ENCODE measurements at places on chromosomes 7 and 10.

DNA sequence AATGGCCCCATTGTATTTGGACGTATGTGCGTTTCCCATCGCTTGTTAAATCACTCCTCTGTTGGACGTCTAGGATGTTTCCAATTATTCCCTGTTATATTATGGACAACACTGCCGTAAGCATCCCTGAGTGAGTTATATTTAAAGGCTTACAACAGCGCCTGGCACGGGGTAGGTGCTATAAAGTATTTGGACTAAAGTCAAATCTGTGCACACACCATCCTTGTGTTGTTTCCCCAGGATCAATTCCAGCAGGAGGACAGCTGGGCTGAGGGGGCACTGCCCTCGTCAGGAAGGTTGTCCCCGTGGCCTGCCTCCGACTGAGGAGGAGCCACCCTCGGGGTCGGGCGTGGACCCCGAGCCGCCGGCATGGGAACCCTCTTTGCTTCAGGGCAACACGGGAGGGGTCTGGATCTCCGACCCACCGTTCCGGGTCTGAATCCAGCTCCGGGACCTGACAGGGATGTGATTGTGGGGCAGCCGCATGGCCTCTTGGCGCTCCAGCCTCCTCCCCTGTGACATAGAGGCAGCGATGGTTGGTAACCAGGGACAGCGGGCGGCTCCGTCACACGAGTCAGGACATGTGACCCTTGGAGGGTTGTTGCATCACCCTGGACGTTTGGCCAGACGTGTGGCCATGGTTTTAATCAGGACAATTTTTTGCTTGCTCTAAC is 1.5 kb upstream of the JAKMIP3 start:
- DNase-seq = no peak

GRCh38 chr7:15305002-15305600 is 256.7 kb downstream of the AGMO start:
- DNase-seq = no peak

GRCh38 chr7:43492896-43493295 is 90.0 kb upstream of the STK17A start:
- no peak for DNase-seq

DNA sequence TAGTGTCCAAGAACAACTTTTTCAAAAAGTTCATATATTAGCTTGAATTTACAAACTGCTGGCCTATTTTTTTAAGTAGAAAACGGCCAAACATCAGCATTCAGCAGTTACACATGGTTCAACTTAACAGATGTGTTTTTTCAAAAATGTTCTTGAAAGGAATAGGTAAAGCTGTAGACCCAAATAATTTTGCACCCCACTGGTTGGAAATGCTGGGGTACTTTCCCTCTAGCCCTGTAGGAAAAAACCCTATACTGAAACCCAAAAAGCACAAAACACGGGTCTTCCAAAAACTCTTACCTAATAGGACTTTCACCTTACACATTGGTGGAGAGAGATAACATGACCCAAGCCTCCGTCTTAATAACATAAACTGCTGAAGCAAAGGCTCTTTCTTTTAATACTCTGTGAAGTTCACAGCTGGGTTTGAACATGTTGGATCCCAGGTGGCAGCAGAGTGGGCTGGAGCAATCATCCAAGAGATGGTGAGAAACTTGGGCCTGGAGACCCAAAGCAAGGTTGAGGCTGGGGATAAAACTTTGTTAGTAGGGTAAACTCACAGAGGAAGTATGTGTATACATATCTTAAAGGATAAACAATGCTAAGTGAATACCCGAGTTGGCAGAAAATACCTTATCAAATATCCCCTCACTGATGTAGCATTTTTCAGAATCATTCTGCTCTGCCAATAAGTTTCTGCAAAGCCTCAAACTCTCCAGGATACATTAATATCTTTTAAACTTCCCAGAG is 629 bp upstream of the DNAJC9 start:
- DNase-seq = no peak

DNA sequence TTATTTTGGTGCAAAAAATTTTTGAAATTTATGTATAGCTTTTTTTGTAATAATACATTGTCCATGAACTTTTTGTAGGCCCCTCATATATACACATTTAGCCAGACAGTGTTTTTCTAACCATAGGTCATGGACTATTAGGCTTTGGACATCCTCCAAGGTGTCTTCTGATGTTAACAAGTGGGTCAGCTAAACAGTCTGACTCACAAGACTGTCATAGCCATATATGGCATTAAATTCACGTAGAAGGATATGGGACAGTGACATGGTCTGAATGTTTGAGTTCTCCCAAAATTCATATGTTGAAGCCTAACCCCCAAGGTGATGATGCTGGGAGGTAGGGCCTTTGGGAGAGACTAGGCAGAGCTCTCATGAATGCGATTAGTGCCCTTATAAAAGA is 14.0 kb upstream of the NUB1 start:
- no peak for DNase-seq

DNA sequence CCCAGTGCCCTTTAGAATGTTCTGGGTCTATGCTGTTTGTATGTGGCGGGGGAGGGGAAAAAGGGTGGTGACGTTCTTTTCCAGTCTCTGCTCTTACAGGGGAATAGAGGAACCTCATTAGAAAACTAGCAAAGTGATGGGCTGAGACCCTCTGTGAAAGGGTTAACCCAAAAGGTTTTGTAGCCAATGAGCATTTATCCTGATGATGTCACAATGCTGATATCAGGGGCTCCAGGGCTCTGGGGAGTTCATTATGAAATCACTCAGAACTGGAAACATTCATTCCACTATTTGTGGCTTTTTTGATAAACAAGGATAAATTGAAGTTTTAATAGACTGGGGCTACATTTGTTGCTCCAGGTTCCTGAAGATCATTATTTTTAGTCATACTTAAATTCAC is 71.7 kb downstream of the ARID5B start:
- no peak for DNase-seq

- DNase-seq = no peak
These were observed 63.2 kb downstream of the VCL start for GRCh38 chr10:74061104-74061503.

GRCh38 chr10:116878123-116878522 is 28.8 kb downstream of the ENO4 start:
- no peak for DNase-seq

DNA sequence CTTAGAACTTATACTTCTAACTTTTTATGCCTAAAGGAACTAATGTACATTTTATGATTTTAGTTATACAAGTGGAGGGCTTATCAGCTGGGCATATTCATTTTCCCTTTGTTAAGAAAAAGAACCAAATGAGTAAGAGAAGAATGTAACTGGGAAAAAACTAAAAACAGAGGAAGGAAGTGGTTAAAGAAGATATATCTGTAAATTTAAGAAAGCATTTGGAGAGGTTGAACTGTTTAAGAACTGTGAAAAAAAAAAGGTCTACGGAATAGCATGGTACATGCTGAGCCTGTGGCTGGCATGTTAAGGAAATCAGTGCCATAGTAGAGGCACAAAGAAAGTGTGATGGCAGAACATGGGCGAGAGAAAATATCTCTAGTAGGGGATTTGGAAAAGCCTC is 6.2 kb downstream of the MDFIC start:
- DNase-seq = no peak

GRCh38 chr7:132652507-132652906 is 76.2 kb upstream of the PLXNA4 start:
- DNase-seq = no peak

DNA sequence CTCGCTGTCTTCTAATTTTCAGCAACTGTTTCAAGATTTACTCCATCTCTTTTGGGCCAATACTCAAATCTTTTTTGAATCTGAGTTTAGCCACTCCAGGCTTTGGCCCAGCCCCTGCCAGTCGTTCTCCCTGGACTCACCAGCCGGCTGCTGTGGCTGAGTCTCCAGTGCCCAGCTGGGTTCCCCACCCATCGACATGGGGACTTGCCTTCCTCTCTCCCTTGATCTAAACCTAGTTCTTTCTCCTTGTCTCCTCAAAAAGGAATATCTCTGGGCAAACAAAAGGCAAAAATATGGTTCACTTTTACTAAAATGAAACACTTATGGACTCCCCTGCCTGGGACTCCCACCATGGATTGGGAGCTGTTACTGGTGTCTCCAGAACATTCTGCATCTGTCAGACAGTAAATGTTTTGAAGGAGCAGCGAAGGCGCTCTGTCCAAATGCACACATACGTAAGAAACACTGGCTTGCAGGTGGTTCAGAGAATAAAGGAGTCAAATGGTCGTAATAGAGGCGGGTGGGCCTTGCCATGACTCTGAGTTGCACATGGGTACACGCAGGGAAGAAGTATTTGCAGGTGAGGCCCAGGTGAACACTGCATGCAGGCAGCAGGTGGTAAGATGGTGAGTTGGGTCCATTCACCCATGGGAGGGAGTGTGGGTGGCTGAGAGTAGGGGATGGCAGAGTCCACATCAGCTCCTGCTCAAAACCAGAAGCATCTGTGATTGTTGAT is 35.5 kb upstream of the HABP2 start:
- DNase-seq = no peak

- DNase-seq = no peak
These were observed 437.8 kb upstream of the NPVF start for GRCh38 chr7:25665903-25666670.

DNA sequence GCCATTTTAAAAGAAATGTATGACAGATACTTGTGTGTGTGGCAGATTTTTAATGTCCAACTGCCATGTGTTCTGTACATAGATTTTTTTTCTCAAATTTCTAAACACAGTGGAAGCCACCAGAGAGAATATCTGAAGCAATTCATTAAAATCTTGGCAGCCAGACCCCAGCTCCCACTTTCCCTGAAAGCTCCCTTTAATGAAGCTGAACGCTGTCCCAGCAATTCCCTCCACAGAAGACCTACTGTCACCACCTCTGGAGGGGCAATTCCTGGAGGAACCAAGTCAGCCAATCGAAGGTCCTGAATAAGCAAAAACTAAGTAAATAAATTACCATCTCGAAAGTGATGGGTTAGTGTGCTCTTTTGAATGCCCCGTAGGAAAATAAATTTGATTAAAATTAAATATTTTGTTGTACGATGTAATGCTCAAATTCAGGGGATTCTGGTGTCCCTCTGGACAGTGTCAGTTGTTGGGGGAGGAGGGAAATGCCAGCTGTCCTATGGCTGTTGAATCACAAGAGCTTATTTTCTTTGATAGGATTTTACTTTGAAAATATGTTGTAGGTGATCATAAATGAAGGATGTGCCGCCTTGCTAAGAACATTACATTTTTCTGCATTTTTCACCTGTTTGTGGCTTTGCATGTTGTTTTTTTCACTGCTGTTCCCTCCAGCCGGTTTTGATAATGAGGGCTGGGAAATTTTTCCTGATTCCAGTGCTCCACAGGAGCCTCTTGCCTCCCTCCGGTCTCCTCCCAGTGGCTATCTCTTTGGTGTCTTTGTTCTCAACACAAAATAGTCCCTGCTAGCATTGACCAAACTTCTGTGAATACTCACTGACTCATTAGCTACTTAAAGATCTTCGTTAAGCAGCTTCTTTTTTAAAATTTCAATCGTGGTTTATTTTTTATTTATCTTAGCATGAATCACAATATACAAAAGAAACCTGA is 9.2 kb upstream of the GSAP start:
- DNase-seq = no peak

DNA sequence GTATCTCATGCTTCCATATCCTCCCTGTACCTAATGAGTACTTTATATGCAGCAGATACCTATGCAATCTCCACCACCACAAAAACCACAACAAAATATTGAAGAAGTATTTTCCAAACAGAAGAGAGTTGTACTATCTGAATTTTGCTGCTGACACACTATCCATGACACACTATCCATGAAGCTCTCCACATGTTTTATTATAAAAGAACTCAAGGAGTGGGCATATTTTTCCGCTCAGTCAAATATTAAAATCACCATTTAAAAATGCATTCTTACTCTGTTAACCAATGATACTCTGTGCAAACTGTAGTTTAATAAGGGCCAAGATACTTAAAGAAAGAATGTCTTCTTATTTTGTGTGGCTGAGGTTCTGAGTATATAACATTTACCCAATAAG is 2.8 kb downstream of the BET1 start:
- DNase-seq = no peak

Data from stimulated activated CD4-positive, alpha-beta T cell treated with anti-CD3 and anti-CD28 coated beads, Interleukin-1b, Interleukin-23, amount 100 ng/mL, for 4 hours (primary cell).